ENCODE measurements at places on chromosomes 4 and X. TPM values are rescaled to one million over a fixed set of nuclear protein-coding genes. Genes with fewer than 3 reads are reported as not detected.

DNA sequence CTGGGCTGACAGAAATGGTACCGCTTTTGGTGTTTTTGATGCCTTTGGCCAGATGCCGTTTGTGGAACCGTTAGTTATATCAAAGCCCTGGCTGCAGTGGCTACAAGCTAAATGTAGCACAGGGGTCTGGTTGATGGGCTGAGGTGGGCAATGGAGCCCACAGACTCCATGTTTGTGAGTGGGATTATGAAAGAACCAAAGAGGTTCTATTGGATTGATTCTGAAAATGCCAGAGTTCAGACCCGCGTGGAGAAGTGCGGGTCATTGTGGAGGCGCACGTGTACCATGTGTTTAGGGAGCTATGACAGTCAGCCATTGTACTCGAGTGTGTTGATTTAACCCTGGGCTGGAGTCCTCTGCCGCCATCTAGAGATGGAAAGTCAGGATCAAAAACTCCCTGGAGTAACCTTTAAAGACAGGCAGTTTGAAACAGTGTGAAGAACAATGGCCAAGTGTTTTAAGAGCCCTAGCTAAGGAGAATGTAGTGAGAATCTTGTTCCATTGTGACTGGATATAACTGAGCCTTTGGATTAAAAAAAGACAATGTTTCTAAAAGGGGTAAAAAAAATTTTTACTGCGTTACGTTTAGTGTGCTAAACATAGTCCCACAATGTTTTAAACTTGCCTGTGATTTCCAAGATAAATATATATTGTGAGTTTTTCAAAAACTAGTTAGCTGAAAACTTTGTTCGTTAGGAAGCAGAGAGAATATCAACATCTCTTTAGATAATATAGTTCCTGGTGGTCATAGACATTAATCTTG lies 12.7 kb downstream of the ART3 start:
- peak; percentile 78 for DNase-seq

DNA sequence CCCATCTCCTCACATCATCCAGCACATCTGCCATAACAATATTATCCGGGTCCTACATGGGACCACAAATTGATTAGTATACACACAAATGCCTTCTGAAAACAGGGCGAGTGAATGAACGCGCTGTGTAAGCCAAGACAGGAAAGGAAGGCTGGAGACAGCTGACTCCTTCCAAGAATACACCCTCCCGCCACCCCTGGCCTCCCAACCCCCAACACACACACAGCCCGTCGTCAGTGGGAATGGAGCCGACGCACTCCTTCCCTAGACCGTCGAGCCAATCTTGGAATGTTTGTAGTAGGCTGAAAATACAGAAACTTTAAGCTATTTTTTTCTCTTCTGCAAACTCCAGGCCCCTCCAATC lies 319 bp upstream of the MAGEH1 start:
- no peak for DNase-seq

LRIT3 gene
- 0.16 TPM for total RNA-seq

MAGEA4 gene
- total RNA-seq: not detected

GRCh38 chr4:124118061-124118460 lies 594.5 kb downstream of the ANKRD50 start:
- DNase-seq: peak; percentile 7

Data from endothelial cell of umbilical vein (primary cell).